Smooth muscle cell of the pulmonary artery (primary cell): ENCODE measurements at places on chromosomes 3 and 15. TPM values are rescaled to one million over a fixed set of nuclear protein-coding genes. Genes with fewer than 3 reads are reported as not detected.

The TRIM42 gene
- total RNA-seq: not detected in 2 replicates

The NEO1 gene
- total RNA-seq: 28.2 and 61.1 TPM in 2 replicates

The COL6A5 gene
- not detected in 2 replicates for total RNA-seq

The RARB gene
- total RNA-seq: 5.2 and 10.2 TPM in 2 replicates

The GP9 gene
- not detected in 2 replicates for total RNA-seq

The HACD2 gene
- 24.6 and 30.1 TPM in 2 replicates for total RNA-seq

The OCA2 gene
- not detected in 2 replicates for total RNA-seq

The C3orf85 gene
- not detected in 2 replicates for total RNA-seq

The PP2D1 gene
- total RNA-seq: not detected in 2 replicates

The FAM81A gene
- total RNA-seq: 0.20 and 0.33 TPM in 2 replicates

The ERICH6 gene
- 0.03 and 0.07 TPM in 2 replicates for total RNA-seq

The C3orf20 gene
- total RNA-seq: under 0.01 and 0.07 TPM in 2 replicates

The ISLR gene
- total RNA-seq: 35.0 and 134 TPM in 2 replicates

The CNTN3 gene
- 7.0 and 98.8 TPM in 2 replicates for total RNA-seq

The TXNRD3 gene
- 6.9 and 8.9 TPM in 2 replicates for total RNA-seq

The PARP15 gene
- total RNA-seq: 0.03 and 0.13 TPM in 2 replicates

The ITPR1 gene
- 126 and 141 TPM in 2 replicates for total RNA-seq

The PTH1R gene
- total RNA-seq: 0.20 and 2.1 TPM in 2 replicates

The MED12L gene
- 0.17 and 1.0 TPM in 2 replicates for total RNA-seq

The MEIS2 gene
- total RNA-seq: 80.3 and 82.2 TPM in 2 replicates

The RNF13 gene
- 36.4 and 70.1 TPM in 2 replicates for total RNA-seq

The TRH gene
- 0.10 and 0.20 TPM in 2 replicates for total RNA-seq

The CCR8 gene
- not detected in 2 replicates for total RNA-seq

The PRR23C gene
- total RNA-seq: not detected in 2 replicates

The ROBO2 gene
- 0.43 and 1.4 TPM in 2 replicates for total RNA-seq

The SHF gene
- 0.63 and 1.8 TPM in 2 replicates for total RNA-seq

The HLTF gene
- 43.1 and 69.7 TPM in 2 replicates for total RNA-seq

The PODXL2 gene
- 5.4 and 6.5 TPM in 2 replicates for total RNA-seq

The PLIN1 gene
- total RNA-seq: 0.23 and 0.33 TPM in 2 replicates

The CDC25A gene
- total RNA-seq: 2.3 and 2.5 TPM in 2 replicates

The SMAD6 gene
- total RNA-seq: 20.8 and 27.9 TPM in 2 replicates

The CNBP gene
- 195 and 202 TPM in 2 replicates for total RNA-seq

The PTPRG gene
- 59.8 and 72.5 TPM in 2 replicates for total RNA-seq

The RYR3 gene
- 0.07 TPM in 1 of 2 replicates, not detected in the other for total RNA-seq

The ABHD6 gene
- total RNA-seq: 10.0 and 13.8 TPM in 2 replicates

The XIRP1 gene
- total RNA-seq: 0.07 TPM in 2 replicates

The LIPH gene
- 0.43 and 1.4 TPM in 2 replicates for total RNA-seq

The POTEB2 gene
- not detected in 2 replicates for total RNA-seq

The XCR1 gene
- total RNA-seq: not detected in 2 replicates

The EOGT gene
- 31.1 and 61.4 TPM in 2 replicates for total RNA-seq
